ENCODE measurements at places on chromosomes 5 and 9. TPM values are rescaled to one million over a fixed set of nuclear protein-coding genes. Genes with fewer than 3 reads are reported as not detected.

DNA sequence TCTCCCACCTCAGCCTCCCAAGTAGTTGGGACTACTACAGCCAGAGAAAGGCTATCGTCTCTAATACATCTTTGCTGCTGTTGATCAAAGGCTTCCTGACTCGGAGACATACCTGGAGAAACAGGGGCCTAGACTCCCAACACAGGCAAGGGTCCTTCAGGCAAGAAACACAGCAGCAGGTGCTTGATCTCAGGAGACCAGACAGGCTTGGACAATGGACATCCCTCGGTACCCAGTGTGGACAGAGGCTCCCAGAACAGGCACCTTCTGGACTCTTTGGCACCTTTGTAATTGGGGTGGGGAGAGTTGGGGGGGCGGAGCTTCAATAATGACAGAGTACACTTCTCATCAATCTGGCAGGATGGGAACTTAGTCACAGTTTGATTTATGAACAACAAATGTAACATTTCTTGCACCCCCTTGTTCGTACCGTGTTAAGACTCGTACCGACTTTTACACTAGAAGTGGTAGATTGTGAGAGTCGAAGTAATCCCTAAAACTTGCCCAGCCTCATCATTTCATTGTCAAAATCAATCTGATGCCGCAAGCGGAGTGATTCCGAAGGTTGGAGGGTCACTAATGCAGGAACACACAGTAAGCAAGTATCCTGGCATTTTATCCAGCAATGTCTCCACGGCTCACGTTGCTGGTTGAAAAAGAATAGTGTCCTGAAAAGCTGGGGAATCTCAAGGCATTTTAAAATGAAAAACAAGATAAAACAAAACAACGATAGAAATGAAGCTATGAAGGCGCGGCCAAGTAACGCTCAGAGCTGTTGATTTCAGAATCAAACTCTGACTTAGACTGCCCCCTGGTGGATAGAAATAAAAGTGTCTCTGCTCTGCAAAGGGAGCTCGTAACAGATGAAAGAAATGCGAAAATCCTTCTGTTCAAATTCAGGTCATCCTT is 46.4 kb upstream of the STK32A start:
- peak; percentile 31 for DNase-seq

Gene XRCC4
- 15.6 TPM for total RNA-seq

DNA sequence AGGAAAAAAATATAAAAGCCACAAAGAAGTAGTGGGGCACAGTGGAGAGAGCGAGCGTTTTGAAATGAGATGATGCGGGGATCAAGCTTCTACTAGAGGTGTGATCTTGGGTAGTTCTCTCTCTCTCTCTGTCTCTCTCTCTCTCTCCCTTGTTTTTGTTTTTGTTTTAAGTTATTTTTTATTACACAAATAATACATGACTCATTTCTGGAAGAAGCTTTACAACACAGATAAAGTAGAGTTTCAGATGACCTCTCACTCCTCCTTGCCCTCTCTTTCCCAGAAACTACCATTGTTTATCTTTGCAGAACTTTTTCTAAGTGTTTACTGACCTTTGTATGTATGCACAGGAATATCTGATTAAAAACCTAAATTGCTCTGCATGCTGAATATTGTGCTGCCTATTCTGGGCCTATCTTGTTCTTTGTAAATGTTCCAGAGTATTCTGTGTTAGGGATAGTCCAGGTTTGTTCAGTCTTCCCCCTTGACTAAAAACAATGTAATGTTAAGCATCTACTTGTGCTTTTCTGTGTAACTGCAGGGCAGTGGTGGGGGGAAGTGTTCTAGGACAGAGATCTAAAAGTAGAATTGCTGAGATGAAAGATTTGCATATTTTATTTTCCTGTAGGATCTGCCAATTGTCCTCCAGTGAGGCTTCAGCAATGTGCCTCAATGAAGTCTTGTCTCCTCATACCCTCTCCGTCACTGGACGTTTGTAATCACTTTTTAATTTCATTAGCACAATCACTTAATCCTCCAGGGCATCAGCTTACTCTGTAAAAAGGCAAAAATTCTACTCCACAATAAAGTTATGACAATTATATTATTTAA is 52.0 kb downstream of the FYB1 start:
- no peak for DNase-seq

DNA sequence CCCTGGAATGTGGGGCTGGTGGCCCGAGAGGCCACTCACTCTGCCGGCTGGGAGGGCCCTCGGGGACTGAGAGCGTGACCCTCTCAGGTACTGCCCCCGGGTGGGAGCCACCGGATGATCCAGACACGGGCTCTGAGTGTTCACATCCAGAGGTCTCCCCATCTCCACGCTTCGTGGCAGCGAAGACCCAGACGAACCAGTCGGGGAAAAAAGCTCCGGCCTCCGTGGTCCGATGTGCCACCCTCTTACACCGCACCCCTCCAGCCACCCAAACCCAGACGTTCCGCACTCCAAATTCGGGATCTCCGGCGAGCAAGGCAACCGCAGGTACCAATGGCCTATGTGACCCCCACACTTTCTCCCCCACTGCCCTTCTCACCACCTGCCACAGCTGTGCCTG is 49.5 kb downstream of the AMBP start:
- DNase-seq = no peak

- DNase-seq = no peak
Observed at GRCh38 chr5:124630767-124631704, 115.4 kb downstream of the ZNF608 start.

GRCh38 chr9:109722007-109722406 is 58.0 kb upstream of the PALM2AKAP2 start:
- DNase-seq = no peak

GRCh38 chr9:106964822-106965525 is 102.0 kb downstream of the ZNF462 start:
- no peak for DNase-seq

- no peak for DNase-seq
Observed at GRCh38 chr5:82163452-82164175, 114.5 kb downstream of the RPS23 start.

GRCh38 chr9:94786586-94786985 is 60.1 kb downstream of the AOPEP start:
- DNase-seq = no peak

Gene IRX4
- total RNA-seq = not detected

Gene ROR2
- total RNA-seq = 8.4 TPM

DNA sequence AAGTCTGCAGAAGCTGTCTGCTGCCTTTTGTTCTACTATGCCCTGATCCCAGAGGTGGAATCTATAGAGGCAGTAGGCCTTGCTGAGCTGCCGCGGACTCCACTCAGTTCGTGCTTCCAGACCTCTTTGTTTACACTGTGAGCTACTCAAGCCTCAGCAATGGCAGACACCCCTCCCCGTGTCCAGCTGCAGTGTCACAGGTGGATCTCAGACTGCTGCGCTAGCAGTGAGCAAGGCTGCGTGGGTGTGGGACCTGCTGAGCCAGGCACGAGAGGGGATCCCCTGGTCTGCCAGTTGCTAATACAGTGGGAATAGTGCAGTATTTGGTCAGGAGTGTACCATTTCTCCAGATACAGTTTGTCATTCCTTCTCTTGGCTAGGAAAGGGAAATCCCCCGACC is 99.6 kb downstream of the SLCO4C1 start:
- DNase-seq = no peak

DNA sequence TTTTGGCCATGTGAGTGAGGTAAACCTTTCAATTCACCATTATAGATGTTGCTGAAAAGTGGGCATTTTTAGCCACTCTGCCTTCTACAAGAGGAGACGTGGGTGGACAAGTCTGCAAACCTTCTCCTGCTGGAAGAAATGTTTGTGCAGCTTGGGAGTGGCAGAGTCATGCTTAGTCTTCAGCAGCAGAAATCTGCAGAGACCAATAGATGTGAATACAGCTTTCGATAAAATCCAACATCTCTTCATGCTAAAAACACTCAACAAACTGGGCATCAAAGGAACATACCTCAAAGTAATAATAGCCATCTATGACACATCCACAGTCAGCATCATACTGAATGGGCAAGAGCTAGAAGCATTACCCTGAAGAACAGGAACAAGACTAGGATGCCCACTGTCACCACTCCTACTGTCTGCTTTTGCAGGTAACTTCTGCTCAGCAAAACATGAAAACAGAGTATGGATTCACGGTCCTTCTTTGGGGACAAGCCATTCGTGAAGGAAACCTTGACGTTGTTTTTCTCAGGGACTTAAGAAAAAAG is 91.3 kb downstream of the RALGPS1 start:
- no peak for DNase-seq

Gene LCN1
- total RNA-seq = not detected

DNA sequence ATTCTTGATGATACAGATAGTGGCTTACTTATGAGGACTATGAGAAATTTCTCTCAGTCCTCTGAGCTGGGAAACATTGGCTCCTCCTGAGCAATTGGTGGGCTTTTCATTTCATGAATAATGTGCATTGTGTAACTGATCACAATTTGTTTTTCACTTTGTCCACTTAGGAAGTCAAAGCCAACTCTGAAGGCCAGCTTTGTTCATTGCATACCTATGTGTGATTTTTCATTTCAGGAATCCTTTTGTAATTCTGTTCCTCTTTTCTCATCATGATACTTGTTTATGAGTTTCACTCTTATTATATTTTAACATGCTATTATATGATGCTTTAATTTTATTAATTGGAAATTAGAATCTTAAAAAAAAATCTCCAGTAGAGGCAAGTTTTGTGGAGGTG is 483.0 kb downstream of the EBF1 start:
- DNase-seq = no peak

GRCh38 chr9:2298217-2298616 is 283.1 kb downstream of the SMARCA2 start:
- DNase-seq = no peak

Gene PHF2
- total RNA-seq = 7.2 TPM

Gene ABHD17B
- total RNA-seq = 14.6 TPM

DNA sequence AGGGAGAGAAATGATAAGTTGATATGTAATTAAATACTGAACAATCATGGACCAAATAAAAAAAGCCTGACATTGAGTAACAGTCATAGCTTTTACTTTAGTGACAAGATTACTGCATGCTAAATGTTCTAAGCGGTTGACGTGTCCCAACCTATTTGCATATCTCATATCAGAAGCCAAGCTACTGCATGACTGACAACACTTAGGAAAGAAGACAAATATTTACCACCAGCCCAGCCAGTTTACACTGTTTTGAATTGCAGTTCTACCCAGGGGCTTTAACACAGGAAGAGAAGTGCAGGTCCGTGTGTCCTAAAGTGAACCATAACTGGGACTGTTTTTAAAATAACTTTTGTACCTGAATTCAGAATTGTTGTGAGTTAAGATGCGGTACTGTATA is 219.9 kb downstream of the PRDM9 start:
- no peak for DNase-seq

DNA sequence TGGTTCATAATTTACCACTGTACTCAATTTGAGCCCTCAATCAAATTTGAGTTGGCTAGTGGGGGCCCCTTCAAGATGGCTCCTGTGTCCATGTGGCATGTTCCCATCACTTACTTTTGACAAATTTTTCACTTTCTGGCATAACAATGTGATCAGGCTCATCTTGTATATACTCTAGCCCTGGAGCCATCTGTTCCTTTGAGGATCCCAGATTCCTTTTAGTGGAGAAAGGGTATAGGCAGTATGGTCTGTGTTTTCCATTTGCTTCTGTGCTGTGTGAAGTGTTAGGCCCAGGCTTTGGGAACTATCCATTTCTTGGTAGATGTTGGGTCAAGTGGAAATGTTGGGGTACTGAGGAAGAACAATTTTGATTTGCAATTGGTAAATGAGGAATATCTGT is 45.7 kb downstream of the SH3GL2 start:
- DNase-seq = no peak

DNA sequence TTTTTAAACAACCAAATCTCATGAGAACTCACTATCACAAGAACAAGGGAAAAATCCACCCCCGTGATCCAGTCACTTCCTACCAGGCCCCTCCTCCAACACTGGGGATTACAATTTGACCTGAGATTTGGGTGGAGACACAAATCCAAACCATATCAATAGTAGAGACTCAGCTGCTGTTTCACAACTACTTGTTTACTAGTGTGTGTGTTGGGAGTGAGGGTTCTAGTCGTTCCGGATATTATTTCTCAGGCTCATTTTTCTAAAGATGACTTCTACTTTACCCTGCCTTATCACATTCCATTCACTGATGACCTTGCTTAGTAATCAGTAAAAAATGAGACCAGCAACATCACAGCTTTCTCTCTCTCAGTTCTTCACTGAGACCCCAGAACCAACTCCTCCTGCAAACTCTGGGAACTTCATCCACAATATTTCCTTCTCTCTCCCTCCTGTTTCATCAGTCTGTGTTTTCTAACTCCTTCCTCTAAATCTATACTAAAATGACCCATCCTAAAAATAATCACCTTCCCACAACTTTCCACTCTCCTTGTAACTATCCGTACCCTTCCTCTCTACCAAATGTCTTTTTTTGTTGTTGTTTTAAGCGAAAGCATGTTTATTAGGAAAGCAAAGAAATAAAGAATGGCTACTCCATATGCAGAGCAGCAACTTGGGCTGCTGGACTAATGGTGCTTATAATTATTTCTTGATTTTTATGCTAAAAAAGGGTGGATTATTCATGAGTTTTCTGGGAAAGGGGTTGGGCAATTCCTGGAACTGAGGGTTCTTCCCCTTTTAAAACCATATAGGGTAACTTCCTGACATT is 121.5 kb upstream of the SPRY4 start:
- DNase-seq = no peak

DNA sequence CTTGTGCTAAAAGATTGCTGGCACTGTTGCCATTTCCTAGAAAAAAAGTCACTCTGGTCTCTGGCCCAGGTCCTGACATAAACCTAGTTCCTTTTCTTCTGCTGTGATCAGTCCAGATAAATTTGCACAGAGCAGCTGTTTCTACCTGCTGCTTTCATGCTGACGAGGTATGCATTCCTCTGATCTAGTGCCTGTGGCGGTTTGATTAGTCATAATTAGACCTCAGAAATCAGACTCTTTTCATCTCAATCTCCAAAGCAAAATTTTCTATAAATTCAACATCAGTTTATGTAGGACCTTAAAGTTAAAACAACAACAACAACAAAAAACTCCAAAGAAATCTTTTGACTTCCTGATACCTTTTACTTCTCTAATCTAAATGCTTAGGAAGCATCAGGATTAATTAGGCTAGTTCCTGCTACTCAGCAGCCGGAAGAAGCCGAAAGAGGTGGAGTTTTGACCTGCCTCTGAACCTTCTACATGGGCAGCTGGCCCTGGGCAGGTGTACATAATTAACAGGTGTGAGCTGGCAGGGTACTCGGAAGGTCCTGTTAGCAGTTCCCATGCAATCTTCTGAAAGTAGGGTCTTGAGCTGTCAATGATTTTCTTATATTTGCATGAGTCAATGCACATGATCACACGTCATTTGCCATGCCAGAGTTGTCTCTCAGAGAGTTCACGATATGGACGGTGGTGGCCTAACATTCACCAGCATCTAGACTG is 83.3 kb upstream of the CCDC112 start:
- DNase-seq = peak; percentile 71

GRCh38 chr9:115234094-115234493 is 116.1 kb upstream of the TNC start:
- DNase-seq = peak; percentile 65
